Stimulated activated effector memory CD8-positive, alpha-beta T cell treated with anti-CD3 and anti-CD28 coated beads, Interleukin-12 subunit alpha, Interleukin-12 subunit beta, amount 100 ng/mL, for 72 hours (primary cell): ENCODE measurements at places on chromosomes 1 and 21.

DNA sequence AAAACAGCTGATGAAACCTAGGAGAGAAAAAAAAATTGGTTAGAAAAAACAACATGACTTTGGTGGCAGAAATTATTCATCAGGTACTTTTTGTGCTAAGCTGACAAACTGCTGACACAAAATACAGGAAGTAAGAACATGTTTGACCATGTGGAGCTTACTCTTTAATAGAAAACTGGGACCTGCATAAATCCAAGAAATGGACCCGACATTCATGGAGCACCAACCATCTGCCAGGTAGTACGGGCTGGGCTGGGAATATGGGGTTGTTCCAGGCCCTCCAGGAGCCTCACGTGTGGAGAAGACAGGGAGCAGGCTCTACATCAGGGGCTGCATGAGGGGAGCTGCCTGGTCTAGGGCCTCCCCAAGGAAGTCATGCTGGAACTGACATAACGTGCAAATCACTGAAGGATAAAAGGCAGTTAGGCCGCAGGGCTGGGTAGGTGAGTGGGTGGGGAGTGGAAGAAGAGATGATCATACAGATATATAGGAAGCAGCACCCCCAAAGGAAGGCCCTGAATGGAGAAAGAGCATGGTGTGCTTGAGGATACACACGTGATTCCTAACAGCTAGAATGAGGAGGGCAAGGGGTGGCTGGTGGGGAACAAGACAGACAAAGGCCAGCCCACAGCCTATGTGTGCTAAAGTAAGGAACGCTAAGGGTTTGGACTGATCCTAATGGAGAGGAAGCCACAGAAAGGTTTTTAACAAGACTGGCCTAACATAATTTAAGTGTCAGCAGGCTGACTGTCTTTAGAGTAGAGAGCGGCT lies 26.1 kb downstream of the CD58 start:
- DNase-seq, result no peak

GRCh38 chr1:223482766-223483165 lies 89.6 kb downstream of the CCDC185 start:
- DNase-seq, result no peak

- DNase-seq, result no peak
These were observed 139.4 kb upstream of the B3GALT2 start for GRCh38 chr1:193325771-193326170.

- DNase-seq, result no peak
These were observed 24.2 kb downstream of the CEP170 start for GRCh38 chr1:243230914-243231313.

- no peak for DNase-seq
These were observed 360.2 kb downstream of the DISC1 start for GRCh38 chr1:231986631-231987336.

DNA sequence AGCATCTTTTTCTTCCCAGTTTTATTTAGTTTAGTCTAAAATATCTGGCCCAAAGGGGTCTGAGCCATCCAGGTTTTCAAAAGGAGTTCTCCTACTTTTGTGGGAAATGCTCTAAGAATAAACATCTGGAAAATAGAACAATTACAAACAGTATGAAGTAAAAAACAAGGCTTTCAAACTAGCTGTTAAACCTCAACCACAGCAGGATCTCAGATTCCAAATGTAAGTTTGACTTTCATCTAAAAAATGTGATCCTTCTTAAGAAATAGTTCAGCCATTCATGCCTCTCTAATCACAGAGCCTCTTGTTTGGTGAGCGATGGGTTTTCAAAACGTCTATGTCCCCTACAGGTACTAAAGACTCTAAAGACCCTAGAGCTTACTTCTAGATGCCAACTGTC lies 413.5 kb downstream of the DUSP10 start:
- no peak for DNase-seq

DNA sequence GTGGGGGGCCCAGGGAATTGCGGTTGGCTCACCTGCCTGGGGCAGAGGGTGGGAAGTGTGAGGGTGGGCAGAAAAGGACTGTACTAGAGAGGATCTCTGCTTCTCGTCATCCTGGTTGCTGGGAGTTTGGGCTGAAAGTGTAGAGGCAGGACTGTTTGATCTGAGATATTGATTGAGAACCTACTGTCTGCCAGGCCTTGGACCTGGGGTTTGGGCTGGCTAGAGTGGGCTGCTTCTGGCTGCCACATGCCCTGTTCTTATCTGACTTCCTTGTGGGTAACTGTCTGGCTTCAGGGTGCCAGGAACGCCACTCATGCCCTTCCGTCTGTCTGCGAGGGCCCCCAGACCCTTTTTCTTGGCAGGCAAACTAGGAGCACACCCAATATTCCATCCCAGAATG lies 200.9 kb downstream of the FOXD2 start:
- DNase-seq, result no peak

DNA sequence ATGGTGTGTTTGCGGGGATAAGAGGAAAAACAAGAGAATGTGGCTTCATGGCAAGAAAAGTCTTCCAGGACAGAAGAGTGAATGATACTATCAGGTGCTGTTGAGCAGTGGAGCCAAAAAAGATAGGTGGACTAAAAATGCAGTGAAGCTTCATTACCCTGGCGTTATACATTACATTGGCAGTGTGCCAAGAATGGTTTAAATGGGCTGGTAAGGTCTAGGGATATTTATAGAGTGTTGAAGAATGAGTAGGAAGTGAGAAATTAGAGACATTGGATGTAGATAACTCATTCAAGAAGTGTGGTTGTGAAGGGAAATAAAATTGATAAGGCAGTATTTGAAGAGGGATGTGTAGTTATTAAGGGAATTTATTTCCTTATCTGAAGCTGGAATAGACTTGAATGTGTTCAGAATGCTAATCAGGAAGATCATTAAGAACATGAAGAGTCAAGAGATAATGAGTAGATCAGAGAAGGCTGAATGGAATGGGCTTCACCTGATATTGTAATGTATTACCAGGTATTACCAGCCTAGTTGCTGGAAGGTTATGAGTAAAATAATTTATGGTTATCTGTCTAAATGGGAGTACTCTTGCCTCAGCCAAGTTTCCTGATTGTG lies 72.7 kb downstream of the MAST2 start:
- DNase-seq, result no peak

DNA sequence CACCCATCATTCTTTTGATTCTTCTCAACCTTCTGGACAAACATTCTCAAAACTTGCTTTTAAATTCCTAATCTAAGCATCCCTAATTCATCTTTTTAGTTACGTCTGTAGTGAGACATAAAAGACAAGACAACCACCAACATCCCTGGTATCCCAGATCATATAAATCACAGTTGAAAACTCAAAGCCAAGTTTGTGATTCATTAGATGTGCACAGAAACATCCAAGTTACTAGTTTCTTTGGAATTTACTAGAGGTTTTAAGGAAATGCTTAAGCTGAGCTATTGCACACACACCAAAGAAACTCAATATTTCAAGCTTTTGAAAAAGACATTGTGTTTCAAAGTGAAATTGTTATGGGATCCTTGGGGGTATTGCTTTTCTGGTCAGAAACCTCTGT lies 47.6 kb downstream of the ATP6V1G3 start:
- DNase-seq, result no peak

- DNase-seq, result no peak
These were observed 66.1 kb downstream of the PRRX1 start for GRCh38 chr1:170730014-170730413.

DNA sequence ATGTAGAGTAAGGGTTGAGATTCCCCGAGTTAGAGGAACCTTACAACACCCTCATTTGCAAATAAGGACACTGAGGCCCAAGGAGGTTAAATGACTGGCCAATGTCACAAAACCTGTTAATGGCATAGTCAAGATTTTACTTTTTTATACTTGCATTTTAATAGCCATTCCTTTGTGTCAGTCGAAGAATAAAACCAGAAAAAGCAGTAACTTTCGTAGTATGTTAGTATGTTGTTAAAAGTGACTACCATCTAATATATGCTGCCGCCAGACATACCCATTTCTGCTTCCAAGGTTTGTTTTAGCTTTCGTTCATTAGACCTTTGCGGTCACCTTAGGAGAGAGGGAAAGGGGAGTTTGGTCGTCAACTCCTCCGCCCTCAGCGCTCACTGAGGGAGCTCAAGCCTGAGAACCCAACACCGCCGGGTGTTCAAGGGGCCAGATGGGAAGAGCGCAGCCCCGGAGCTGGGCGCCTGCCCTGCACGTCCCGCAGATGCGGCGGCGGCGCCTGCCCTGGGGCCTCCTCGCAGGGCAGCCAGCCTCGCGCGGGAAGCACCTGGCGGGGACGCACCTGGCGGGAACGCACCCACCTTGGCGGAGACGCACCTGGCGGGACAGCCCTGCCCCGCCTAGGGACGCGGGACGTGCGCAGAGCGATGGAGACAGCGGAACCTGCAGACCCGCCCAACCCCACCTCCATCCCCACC lies 466 bp downstream of the VPS26C start:
- DNase-seq, result no peak

GRCh38 chr21:19124691-19125090 lies 721.1 kb upstream of the TMPRSS15 start:
- DNase-seq, result no peak

- DNase-seq, result peak; percentile 56
These were observed 1.4 kb downstream of the WDR26 start for GRCh38 chr1:224433041-224433691.

DNA sequence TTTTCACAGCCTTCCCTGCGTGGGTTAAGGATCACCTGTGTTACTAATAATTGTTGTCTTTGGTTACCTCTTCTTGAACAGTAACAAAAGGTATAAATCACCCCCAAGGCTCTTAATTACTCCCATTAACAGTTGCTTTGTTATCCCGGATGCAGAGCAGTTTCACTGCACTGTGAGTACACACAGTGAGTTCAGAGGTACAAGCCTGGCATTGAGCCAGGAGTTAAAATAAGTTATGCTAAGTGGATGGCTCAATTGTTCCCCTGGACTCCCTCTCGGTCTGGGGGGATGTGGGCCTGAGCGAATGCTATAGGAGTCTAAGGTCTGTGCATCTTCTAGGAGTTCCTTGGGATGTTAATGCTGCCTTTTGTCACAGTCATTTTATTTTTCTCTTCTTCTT lies 258.3 kb downstream of the ATG4C start:
- DNase-seq, result no peak

GRCh38 chr1:245181158-245181517 lies 26.4 kb downstream of the KIF26B start:
- DNase-seq, result no peak

DNA sequence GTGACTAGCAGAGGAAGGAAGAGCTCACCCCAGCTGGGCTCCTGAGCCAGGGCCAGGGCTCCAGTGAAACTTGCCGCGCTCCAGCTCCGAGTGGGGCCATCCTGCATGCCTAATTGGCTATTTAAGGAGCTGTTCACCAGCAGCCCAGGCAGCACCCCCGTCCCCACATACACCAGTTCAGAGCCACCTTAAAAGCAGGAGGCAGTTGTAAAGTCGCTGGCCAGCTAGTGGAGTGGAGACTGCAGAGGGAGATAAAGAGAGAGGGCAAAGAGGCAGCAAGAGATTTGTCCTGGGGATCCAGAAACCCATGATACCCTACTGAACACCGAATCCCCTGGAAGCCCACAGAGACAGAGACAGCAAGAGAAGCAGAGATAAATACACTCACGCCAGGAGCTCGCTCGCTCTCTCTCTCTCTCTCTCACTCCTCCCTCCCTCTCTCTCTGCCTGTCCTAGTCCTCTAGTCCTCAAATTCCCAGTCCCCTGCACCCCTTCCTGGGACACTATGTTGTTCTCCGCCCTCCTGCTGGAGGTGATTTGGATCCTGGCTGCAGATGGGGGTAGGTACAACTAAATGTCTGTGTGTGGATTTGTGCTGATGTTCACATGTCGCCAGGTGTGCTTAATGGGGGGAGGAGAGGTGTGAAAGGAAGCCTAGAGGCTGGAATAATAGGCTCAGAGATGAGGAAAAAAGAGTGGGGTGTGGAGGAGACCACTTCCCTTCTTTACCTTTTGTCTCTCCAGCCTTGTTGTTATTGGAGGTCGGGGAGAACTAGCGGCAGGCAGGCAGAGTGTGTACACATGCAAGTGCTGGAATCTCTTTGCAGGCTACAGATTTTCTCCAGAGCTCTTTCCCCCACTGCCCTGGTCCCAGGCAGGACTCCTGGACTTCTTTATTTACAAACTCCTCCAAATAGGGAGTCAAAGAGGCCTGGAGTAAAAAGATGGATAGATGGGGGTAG lies at the start of gene CA14:
TSS of gene CA14 (plus strand) at position 151 of the 962 bp plus-strand sequence. CDS start at position 506, 355 bp downstream.
- DNase-seq, result no peak

DNA sequence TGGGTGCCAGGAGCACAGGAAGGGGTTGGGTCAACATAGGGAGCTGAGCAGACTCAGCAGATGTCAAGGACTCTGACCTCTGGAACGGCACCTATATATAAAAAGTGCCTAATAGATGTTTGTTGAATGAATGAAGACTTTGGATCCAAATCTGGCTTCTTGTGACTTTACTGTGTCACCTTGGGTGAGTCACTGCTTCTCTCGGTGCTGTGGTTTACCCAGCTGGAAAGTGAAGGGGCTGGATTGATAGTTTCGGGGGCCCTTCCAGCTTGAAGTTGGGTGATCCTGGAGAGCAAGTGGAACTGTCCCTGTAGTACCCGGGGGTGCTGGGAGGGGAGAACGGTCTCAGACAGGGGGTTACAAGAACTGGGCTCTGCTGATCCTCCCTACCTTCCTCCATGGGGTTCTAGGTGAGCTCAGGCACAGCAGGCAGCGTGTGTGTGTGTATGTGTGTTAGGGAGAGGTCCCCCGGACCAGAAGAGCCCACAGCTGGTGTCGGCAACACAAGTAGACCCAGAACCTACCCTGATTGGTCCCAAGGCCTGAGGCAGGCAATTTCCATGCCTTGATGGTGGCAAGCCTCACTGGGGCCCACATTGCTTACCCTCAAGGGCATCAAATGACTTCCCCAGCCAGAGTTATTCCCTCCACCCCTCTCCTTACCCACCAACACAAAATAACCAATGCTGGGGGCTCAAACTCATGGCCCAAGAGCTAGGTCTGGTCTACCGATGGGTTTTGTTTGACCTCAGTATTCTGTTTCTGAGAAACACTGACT lies 5.5 kb upstream of the PADI1 start:
- DNase-seq, result no peak

- no peak for DNase-seq
These were observed 1.6 kb upstream of the S1PR1 start for GRCh38 chr1:101235216-101235695.

- no peak for DNase-seq
These were observed 464.5 kb downstream of the MATN1 start for GRCh38 chr1:30258876-30259275.

- no peak for DNase-seq
These were observed 1.5 kb downstream of the GPATCH4 start for GRCh38 chr1:156599811-156600210.
